ENCODE measurements at places on chromosomes 3 and 15. TPM values are rescaled to one million over a fixed set of nuclear protein-coding genes. Genes with fewer than 3 reads are reported as not detected.

DNA sequence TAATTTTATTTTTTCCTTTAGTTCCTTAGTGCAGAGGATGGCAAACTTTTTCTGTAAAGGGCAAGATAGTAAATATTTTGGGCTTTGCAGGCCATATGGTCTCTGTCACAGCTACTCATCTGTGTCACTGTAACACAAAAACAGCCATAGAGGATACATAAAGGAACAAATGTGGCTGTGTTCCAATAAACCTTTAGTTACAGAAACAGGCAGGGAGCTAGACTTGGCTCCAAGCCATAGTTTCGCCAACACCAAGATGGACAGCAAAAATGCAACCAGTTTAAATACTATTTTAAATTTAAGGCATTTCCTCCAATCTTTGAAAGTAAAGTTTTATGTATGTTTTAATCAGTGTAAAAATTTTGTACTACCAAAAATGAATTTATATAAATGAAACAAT is 753.4 kb downstream of the FHIT start:
- DNase-seq, result no peak

GRCh38 chr3:188090620-188091309 is 63.2 kb upstream of the LPP start:
- DNase-seq, result no peak

- no peak for DNase-seq
These were observed 45.4 kb downstream of the EFHB start for GRCh38 chr3:19888428-19889152.

DNA sequence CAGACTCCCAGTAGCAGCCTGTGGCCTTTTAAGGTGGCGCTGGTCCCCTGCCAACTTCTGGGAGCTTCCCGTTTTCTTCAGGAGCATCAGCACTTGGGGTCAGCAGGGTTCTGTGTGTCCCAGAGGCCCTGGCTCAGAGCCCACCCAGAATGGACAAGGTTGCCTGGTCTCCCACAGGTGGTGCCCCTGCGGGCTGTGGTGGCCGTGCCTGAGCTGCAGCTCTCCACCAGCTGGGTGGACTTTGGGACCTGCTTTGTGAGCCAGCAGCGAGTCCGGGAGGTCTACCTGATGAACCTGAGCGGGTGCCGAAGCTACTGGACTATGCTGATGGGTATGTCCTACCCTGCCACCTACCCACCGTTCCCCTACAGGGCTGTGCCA is 15.5 kb downstream of the ACAA1 start:
- DNase-seq, result no peak

DNA sequence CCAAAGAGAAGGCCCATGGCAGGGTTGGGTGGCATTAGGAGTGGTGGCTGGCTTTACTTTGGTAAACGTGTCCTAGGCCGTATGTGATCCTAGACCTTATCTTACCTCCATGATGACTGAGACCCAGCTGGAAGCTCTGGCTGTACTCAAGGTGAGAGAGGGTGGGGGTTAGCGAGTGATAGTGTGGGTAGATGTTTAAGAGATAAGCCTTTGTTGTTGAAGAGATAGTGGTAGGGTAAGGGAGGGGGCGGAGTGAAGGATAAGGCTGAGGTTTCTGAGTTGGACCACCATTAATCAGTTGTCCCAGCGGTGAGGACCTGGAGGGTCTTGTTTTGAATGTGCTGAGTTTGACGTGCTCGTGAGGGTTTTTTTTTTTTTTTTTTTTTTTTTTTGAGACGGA is 61.5 kb upstream of the ULK4 start:
- no peak for DNase-seq

GRCh38 chr15:91298101-91298500 is 198.0 kb downstream of the SV2B start:
- DNase-seq, result no peak

ZNF385D gene
- 0.03 TPM for total RNA-seq
